ENCODE measurements at places on chromosomes 3 and 15. TPM values are rescaled to one million over a fixed set of nuclear protein-coding genes. Genes with fewer than 3 reads are reported as not detected.

DNA sequence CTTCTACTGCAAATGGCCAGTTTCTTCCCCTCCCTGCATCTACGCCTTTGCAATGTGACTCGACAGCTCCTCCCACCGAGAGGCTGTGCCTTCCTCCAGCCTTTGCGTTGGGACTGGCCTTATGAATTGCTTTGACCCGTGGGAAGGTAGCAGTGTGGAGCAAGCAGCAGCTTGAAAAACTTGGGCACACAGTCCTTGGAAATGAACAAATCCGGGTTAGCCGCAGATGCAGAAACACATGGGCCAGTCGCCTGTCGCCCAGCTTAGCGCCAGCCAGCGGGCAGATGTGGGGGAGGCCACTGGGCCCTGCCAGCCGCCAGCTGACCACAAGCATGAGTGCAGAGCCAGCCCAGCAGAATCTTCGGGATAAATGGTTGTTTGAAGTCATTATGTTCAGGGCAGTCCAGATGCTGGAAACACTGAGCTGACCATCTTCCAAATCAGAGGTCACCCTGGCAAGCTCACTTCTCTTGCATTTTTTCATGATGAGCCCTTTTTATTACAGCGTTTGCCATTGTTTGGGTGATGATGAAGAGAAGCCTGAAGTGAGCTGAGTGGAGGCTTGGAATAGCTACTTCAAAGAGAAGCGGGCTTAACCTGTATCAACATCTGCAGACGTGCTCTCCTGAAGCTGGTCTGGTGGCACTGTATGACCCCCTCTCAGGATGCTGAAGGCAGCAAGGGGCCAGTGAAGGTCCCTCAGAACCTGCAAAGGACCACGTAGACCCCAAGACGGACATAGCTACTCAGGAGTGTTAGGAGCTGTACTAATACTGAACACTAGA lies 9.8 kb downstream of the SELENOS start:
- DNase-seq = peak; percentile 21

GRCh38 chr3:187902936-187903335 lies 157.7 kb upstream of the BCL6 start:
- no peak for DNase-seq

Gene TUSC2
- 42.5 TPM for total RNA-seq

DNA sequence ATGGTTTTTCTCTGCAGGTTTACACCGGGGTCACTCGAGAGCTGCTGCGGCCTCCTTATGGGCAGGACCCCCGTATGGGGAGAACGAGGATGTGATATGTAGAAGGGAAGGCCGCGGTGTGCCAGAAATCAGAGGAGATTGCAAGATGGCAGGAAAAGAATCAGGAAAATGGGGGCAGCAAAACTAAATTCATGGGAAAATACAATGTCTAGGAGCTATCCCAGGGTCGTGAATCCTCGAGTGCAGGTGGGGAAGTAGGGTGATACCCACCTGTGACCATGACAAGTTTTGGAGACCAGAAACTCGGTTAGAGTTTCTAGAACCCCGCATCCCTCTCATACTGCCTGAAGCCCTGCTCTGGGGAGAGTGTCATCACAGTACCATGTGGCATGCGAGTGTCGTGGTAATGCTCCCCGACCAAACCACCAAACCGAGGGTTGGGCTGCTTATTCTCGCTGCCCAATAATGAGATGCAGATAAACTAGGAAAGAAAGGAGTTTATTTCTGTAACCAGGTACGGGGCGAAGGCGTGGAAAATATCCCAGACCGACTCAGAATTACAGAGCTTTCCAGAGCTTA lies 781 bp downstream of the TRNT1 start:
- no peak for DNase-seq

GRCh38 chr3:159378396-159379194 lies 576.7 kb downstream of the MFSD1 start:
- DNase-seq = no peak

DNA sequence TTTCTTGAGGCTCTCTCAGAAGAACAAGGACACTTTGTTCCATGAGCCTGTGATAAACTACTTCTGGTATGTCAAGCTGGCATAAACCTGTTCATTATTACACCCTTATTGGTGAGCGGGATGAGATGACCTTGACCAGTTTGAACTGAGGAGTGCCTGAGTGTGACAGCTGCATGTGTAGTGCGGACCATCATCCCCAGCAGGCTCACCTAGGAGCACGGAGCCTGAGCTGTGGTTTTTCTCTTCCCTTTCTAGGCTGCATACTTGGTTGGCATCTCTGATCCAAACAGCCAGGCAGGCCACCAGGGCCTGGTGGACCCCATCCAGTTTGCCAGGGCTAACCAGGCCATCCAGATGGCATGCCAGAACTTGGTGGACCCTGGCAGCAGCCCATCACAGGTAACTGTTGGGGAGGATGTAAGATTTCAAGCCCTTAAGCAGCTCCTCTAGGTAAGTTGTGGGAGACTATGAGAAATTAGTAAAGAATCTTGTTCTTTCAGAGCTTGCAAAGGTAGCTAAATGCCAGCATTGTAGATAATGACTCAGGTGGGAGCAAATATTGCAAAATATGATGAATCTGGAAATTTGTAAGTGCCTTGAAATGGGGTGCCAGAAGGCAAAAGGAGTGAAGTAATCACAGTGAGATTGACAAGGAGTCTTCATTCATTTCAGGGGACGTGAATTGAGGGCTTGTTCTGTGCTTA lies 288.9 kb upstream of the TPM1 start:
- no peak for DNase-seq

DNA sequence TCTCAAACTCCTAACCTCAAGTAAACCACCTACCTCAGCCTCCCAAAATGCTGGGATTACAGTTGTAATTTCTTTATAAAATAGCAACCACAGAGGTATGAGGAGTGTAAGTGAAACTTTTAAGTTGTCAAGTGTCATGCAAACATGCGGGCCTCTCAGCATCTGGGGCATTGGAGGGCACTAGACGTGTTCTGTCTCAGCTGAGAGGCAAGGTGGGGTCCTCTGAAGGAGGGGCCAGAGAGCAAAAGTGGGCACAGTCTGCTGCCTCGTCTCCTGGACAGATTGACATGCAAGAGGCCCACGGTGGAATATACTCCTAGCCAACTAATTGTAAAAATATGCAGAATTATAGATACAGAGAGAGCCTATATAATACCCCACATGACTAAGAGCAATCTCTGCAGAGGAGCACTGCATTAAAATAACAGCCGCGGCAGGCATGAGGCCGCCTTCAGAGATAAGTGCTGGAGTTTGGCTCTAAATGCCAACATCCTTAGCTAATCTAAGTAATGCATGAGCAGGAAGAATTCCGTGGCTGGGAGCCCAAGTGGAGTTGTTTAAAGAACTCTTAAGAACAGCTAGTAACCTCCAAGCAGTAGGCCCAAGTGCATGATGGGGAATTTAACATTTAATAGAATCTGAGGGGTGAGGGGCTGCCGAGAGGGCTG lies 87.8 kb upstream of the RNU6-1 start:
- peak; percentile 81 for DNase-seq

Gene SPTBN5
- total RNA-seq = 7.1 TPM

Gene CFAP161
- 0.17 TPM for total RNA-seq

- no peak for DNase-seq
Observed at GRCh38 chr15:50176869-50177268, 5.1 kb upstream of the SLC27A2 start.

- DNase-seq = no peak
Observed at GRCh38 chr15:36361351-36361870, 218.0 kb upstream of the CDIN1 start.

DNA sequence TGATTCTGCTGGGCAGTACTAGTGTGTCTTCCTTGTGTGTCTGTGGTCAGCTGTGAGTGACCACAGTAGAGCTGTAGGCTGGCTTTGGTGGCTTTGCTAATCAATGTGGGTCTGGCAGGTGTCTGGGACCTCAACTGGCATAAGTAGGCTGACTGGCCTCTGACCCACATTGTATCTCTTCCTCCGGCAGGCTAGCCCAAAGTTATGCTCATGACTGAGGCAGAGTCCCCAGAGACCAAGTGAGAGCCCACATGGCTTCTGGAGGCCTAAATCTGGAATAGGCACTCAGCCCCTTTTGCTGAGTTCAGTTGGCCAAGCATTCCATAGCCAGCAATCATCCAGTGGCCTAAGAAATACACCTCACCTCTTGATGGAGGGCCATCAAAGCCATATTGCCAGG lies 289.1 kb upstream of the SUCLG2 start:
- DNase-seq = no peak

Gene MCF2L2
- 1.8 TPM for total RNA-seq

GRCh38 chr3:10747341-10747740 lies 68.7 kb upstream of the SLC6A11 start:
- DNase-seq = no peak

- no peak for DNase-seq
Observed at GRCh38 chr3:43436507-43437140, 150.3 kb downstream of the SNRK start.

DNA sequence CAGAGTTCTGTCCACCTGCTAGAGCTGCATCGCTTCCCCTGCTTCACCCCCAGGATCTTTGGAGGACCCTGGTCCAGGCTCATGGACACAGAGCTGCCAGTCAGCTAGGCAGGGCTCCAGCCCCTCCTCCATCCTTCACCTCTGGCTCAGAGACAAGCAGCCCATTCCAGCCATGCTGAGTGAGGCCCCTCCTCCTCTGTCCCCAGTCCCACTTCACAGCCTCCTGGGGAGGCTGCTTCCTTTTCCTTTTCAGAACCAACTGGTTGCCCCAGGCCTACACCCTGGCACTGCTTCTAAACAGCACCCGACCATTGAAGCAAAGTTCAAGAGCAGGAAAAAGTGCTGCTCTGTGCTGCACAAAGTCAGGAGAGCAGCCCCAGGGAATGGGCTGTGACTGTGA lies 22.2 kb downstream of the IQSEC1 start:
- DNase-seq = no peak

- no peak for DNase-seq
Observed at GRCh38 chr3:15164340-15164739, 41.7 kb upstream of the CAPN7 start.

- DNase-seq = peak; percentile 83
Observed at GRCh38 chr3:193982258-193982659, 153.7 kb upstream of the HES1 start.

DNA sequence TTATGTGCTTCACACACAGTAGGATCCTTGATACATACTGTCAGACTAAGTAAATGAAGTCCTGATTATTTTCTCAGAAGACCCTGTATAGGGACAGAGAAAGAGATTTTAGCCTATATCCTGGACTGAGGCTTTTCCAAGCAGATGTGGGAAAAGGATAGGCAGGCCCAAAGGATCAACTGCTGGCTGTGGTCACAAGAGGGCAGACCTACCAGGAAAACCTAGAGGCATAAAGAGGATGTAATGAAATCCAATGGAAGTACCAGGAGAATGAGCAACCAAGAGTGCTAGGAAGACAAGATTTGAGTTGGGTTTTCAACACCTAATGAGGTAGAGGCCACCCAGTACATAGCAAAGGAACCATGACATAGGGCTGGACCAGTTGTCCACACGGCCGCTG lies 23.1 kb downstream of the DCLK3 start:
- DNase-seq = no peak

DNA sequence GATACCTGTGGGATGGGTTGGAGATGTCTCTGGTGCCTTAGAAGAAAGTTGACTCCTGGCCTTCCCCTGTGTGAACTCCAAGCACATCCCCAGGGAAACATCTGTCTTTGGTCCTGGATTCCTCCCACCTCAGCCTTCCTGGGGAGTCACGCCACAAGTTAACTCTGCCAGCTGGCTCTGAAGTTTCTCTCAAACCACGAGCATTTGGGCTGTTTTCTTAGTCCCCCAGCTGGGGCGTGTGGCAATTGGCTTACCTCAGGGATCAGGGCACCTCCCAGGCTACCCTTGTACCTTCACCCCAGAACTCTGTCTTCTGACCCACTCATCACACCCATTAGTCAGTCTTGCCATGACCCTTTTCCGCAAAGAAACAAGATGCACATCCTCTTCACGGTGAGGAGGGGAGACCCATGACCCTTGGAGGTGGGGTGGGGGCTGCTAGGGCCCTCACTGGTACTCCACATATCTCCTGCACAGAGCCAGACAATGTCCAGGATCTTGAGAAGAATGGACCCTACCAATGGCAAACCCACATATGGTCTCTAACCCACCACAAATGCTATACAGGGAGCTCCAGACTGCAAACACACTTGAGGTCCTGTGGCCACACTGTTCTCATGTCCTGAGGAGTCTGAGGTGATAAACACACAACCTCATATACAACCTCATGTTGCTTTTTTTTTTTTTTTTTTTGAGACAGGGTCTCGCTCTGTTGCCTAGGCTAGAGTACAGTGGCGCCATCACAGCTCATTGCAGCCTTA lies 3.9 kb downstream of the NEIL1 start:
- DNase-seq = no peak

DNA sequence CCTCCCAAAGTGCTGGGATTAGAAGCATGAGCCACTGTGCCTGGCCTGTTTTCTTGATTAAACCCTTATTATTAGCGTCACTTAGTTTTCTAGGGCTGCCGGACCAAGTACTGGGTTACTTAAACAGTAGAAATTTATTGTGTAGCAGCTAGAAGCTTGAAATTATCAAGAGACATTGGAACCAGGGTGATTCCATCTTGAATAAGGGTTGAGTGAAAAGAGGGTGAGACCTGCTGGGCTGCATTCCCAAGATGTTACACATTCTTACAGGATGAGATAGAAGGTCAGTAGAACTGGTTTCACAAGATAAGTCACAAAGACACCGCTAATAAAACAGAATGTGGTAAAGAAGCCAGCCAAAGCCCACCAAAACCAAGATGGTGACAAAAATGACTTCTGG lies 18.6 kb upstream of the FSTL1 start:
- DNase-seq = peak; percentile 32

DNA sequence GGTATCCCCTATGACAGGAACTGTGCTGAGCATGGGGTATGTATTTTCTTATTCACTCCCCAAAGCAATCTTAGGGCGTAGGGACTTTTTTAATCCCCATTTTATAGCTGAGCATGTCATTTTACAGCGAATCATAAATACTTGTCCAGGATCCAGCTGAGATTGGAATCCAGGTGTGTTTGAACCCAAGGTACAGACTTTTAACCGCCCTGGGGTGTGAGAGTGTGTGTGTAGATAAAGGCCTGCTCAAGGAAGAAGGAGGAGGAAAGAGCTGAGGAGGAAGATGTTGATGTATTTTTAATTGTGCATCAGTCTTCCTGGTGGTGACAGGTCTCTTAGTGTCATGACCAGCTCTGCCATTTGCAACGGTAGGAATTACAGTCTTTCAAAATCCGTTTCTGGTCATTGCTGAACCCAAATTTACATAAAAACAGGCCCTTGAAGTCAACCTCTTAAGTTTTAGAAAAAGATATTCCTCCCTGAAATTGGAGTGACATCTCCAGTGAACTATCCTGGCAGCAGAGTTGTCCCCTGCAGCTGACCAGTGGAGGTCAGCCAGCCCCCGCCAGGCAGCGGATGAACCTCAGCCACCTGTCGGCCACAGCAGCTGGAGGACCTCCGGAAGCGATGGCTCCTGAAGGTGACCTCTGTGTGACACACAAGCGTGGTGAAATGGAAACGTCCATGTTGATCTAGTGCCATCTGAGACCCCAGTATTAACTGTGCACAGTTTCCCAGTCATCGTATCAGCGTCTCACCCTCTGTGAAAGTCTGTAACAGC lies 92.8 kb upstream of the MITF start:
- no peak for DNase-seq

Measured in mucosa of gallbladder (tissue), 1 donor.